ENCODE measurements at places on chromosomes 5 and 9.

- no peak for DNase-seq
These were observed 195.9 kb downstream of the SGCD start for GRCh38 chr5:156522651-156523529.

DNA sequence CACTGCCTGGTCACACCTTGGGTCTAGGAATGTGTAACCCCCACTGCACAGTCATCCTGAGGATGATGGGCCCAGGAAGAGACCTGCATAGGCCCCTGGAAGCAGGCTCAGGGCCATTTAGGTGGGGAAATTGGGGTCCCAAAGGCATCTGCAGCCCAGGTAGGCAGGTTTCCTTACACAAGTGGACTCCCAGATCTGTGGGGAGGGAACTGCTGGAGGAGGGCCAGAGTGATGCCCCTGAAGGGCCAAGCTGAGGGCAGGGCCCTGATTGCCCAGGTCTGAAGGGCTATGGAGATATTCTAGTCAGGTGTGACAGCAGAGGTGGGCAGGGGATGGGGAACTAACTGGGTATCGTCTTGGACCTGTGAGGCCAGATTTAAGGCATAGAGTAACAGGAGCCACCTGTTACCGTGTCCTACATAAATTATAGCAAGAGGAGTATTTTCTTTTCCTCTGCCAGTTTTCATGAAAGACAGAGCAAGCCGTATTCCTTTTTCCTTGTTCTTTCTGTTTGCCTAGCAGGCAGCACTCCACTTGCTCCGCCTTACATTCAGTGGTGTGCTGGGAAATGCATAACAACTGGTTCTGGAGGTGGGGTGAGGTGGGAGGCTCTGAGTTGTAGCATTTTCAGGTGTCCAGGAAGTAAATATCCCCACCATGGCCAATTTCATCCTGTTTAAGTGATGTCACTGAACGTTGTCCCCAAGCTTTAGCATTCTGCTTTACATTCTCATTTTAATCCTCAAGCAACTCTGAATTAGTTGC is 41.3 kb downstream of the PPARGC1B start:
- DNase-seq: no peak

- DNase-seq: no peak
These were observed at the start of gene UGT3A1 for GRCh38 chr5:35990941-35991611. Gene UGT3A1 (minus strand): TSS chr5:35991390. CDS start chr5:35991240, 150 bp downstream.

GRCh38 chr5:2459251-2459650 is 292.2 kb downstream of the IRX2 start:
- no peak for DNase-seq

GRCh38 chr5:78792345-78793055 is 143.9 kb upstream of the LHFPL2 start:
- DNase-seq: no peak

- no peak for DNase-seq
These were observed 437.3 kb upstream of the ADAMTSL1 start for GRCh38 chr9:18036422-18037187.
